Caki2 (cell line): ENCODE measurements at places on chromosomes 2 and 18. TPM values are rescaled to one million over a fixed set of nuclear protein-coding genes. Genes with fewer than 3 reads are reported as not detected.

DNA sequence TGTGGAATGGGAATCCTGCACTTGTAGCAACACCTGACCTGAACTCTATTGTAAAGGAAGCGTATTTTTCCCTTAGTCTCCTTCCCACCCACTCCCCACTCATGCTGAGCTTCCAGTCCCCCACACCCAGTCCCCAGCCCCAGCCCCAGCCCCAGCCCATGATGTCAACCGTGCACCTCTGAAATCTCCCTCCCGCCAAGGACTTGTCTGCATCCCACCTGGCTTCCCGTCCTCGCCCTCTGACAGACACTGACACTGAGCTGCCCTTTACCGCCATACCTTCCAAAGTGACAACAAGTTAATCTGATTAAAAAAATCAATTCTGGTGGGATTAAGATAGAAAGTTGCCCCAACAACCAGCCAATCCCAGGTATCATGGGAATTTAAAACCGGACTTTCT lies 213.6 kb upstream of the CELF4 start:
- no peak for DNase-seq

DNA sequence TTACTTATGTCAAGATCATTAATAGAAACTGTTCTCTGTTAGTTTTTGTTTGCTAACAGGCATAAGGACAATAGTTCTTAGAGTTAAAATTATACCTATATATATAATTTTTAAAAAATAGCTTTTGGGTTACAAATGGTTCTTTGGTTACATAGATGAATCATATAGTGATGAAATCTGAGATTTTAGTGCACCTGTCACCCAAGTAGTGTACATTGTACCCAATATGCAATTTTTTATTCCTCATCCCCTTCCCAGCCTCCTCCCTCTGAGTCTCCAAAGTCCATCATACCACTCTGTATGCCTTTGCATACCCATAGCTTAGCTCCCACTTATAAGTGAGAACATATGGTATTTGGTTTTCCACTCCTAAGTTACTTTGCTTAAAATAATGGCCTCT lies 26.4 kb downstream of the SLC4A1AP start:
- no peak for DNase-seq

DNA sequence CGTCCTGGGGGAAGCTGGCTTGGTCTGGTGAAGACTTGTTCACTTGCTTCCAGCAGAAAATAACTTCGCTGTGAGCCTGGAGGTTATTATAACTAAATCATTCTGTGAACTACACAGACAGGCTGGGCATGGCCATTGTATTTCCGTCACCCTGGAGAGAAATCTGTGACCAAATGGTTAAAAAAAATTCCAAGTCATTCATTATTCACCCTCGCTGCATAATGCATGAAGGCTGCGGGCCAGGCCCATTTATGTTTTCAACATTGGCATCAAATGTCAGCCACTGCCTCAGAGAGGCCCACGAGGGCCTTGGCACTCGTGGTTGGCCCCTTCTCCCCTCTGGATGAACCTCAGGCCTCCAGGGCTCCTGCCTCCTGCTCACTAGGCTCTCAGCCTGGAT lies 57.7 kb downstream of the RRM2 start:
- no peak for DNase-seq

DNA sequence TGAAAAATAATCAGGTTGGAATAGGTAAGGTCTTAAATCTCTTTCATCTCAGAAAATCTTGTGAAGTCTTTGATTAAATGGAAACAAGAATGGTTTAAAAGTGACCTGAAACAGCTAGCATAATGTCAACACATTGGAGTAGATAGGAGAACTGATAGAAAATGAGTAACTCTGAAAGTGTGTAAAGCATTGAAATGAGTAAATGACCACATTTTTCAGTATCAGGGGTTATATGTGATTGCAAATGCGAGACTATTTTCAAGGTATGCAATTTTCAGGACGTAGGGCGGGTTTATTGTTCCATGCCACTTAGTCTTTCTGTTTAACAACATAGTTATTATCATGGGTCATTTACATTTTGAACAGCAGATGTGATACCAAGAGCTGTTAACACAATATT lies 1383.2 kb downstream of the LRP1B start:
- no peak for DNase-seq

DNA sequence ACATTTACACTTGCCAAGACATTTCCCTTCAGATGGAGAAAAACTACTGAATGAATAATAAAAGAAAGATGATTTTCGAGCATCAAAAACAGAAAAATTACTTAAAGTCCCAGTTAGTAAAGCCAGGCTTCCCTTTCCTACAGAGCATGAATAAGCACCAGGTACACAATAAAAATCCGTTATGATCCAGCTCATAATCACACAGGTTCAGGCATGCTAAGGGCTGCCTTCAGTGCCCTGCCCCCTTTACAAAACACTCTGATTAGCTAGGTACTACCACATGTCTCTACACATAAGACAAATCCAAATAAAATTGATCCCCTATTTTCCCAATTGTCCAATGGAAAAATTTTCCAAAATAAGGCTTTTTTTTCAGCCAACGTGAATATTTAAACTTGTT lies 413.2 kb upstream of the LRATD1 start:
- DNase-seq, result no peak

- no peak for DNase-seq
These were observed 27.5 kb downstream of the MALT1 start for GRCh38 chr18:58698701-58699193.

GRCh38 chr2:112623913-112624777 lies 21.6 kb upstream of the SLC20A1 start:
- peak; percentile 66 for DNase-seq

DNA sequence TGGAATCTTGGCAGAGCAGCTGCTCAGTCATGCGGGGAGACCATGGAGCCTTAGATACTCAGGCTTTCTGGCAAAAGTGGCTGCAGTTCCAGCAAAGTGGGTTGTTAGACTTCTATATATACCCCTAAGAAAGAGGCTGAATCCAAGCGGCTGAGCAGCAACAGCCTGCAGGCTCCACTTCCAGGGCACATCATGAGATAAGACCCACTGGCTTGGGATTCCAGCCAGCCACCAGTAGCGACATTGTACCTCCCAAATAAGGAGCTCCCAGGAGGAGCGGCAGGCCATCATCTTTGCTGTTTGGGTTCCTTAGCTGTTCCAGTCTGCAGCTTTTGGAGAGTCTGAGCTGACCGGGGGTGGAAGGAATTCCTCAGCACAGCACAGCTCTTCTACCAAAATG lies 150.3 kb upstream of the ST6GAL2 start:
- DNase-seq, result no peak

GRCh38 chr18:48928787-48929186 lies 22.0 kb downstream of the SMAD7 start:
- DNase-seq, result peak; percentile 61

- no peak for DNase-seq
These were observed 44.9 kb downstream of the OSR1 start for GRCh38 chr2:19313553-19313952.

DNA sequence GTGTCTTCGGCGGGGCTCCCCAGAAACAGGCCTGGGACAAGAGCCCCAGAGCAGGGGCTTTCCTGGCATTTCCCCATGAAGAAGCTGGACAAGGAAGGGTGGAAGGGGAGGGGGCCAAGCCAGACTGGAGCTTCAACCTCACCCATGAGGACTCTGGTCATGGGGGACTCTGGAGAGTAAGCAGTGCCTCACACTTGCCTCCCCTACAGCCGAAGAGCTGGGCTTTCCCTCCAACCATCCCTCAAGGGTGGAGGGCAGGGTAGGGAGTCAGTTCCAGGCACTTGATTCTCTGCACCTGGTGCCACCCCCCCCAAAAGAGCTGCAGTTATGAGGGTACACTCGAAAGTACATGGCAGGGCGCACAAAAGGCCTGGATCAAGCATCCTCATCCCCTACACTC lies 246.6 kb downstream of the TFCP2L1 start:
- no peak for DNase-seq

DNA sequence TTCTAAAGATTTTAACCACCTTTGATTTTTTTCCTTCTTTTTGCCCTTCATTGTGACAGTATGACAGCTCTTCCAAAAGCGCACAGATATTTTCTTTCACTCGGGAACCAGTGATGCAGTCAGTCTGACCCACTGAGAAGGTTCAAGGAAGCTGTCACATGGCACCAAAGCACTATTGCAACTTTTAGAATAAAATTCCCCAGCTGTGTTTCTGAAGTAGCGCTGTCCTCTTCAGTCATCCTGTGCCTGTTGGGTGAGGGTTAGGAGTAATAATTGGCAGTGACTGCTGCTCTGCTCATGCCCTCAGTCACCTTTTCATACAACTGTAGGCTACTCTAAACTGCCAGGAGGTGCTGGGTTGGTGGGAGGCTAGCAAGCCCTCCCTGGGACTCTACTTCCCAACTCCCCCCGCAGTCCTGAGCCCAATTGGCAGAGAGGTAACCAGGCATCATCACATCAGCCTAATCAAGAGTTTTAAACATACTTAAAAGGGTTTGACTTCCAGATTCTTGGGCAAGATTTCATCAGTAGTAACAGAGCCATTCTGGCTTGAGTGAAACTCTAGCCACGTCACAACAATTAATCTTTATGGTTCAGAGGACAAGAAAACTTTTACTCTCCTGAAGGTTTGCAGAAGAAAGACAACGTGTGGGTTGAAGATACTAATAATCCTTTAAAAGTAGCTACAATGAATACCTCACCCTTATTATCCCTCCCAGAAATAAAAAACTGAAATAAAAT lies 473.3 kb downstream of the FBXO15 start:
- no peak for DNase-seq

GRCh38 chr18:59707306-59707705 lies 10.1 kb upstream of the CCBE1 start:
- DNase-seq, result no peak

- DNase-seq, result peak; percentile 77
These were observed 46.0 kb upstream of the PAX8 start for GRCh38 chr2:113324684-113325160.

- no peak for DNase-seq
These were observed 100.0 kb upstream of the HDAC4 start for GRCh38 chr2:239500574-239501550.

- DNase-seq, result no peak
These were observed 18.5 kb upstream of the EML6 start for GRCh38 chr2:54704688-54705605.

GRCh38 chr2:175048275-175048674 lies 43.1 kb upstream of the CHN1 start:
- DNase-seq, result no peak

The REG3G gene
- not detected in 2 replicates for total RNA-seq

The MYL12B gene
- total RNA-seq, result 492 and 553 TPM in 2 replicates

The MROH2A gene
- total RNA-seq, result not detected in 2 replicates

The CYP26B1 gene
- 5.4 and 7.6 TPM in 2 replicates for total RNA-seq

The HAAO gene
- total RNA-seq, result not detected in 2 replicates

The L3MBTL4 gene
- total RNA-seq, result 0.12 TPM in 1 of 2 replicates, not detected in the other

The VWC2L gene
- total RNA-seq, result not detected in 2 replicates

The TUBB6 gene
- 373 and 421 TPM in 2 replicates for total RNA-seq
